ENCODE measurements at places on chromosomes 5 and 9.

DNA sequence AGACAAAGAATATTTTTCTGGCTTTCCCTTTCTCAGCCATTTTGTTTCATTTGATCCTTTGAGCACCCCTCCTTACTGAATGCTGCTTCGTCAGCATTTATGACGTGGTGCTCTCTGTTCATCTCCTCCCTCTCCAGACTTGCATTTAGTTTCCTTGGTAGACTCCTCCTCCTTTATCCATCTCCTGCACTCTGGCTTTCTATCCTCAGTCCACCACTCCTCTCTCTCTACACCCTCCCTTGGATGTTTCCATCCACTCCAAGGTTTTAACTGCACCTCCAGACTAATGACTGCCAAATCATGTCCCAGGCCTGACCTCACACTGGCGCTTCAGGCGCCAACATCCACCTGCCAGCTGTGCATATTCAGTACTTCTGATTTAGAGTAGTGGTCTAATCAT, 245.4 kb downstream of the RAB3C start:
- DNase-seq, result no peak

DNA sequence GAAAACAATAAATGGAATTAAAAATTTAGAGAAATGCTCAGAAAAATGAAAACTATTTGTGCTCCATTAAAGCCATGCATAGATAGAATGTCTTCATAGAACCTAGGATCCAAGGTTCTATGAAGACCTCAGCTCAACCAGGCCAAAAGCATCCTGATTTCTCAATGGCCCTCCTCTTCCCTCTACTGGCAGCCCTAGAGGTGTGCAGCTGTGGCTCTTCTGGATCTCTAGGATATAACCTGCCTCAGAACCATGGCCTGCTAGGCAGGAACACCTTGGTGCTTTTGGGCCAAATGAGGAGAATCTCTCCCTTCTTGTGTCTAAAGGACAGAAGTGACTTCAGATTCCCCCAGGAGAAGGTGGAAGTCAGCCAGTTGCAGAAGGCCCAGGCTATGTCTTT, 15.1 kb downstream of the IFNA1 start:
- no peak for DNase-seq

GRCh38 chr5:10447041-10447440, 5.4 kb downstream of the ROPN1L start:
- no peak for DNase-seq

DNA sequence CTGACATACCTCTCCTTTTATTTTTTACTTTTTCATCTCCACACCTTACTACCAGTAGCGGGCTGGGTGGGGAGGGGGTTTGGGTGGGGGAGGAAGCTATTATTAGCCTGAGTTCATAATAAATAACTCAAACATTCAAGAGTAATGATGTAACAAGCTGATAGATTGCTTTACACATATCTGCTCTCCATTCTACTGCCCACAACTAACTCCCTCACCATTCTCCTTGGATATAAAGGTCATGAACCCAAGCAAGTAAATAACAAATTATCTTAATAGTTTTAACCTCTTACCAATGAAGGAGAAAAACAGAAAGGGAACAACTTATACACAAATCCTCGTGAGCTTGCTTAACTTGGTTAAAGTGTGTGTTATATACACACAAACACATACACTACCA, 15.4 kb downstream of the FBXL17 start:
- DNase-seq, result no peak

DNA sequence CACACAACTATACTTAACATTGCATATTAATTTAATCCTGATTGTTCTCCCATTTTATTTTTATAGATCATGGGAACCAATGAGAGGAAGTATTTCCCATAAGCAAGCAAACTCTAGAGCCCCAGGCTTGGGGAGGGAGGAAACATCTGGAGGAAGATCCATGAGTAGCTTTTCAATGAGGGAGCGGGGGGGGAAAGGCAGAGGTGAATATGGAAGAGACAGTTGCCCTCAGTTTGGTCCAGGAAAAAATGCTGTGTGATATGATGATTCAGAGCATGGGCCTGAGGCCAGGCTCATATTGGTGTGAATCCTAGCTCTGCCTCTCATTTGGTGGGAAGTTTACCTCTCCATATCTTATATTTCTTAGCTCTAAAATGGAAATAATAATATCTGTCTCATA, 42.2 kb upstream of the ALDOB start:
- DNase-seq, result no peak

- DNase-seq, result no peak
These were observed 71.6 kb downstream of the C5orf15 start for GRCh38 chr5:133896873-133897272.

- DNase-seq, result no peak
These were observed 6.8 kb downstream of the PIP5KL1 start for GRCh38 chr9:127923771-127924170.

DNA sequence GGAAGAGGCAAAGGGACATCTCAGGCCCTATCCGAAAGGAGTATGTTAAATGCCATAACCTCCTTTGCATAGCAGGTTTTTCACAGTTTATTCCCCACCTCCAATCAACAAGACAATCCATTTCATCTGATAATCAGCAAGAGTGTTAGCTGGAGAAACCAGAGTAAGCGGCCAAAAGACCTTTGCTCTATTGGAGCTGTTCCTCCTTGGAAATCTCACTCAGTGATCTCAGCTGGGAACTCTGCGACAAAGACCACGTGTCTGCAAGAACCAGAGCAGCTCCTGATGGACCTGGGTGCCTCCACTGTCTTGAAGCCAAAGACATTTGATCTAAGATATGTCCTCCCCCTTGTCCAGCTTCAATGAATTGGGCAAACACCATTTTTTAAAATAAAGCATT, 241.0 kb downstream of the SEC61B start:
- DNase-seq, result no peak

DNA sequence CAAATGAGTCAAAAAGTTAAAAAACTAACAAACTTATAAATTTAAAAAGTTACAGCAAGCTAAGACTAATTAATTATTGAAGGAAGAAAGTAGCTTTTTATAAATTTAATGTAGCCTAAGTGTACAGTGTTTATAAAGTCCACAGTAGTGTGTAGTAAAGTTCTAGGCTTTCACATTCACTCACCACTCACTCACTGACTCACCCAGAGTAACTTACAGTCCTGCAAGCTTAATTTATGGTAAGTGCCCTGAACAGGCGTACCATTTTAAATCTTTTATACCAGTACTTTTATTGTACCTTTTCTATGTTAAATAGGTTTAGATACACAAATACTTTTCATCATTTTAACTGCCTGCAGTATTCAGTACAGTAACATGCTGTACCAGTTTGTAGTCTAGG, 80.0 kb upstream of the C9orf72 start:
- no peak for DNase-seq

GRCh38 chr5:67873935-67874334, 341.6 kb upstream of the PIK3R1 start:
- no peak for DNase-seq

- no peak for DNase-seq
These were observed 177.4 kb downstream of the NTRK2 start for GRCh38 chr9:84846906-84847305.

DNA sequence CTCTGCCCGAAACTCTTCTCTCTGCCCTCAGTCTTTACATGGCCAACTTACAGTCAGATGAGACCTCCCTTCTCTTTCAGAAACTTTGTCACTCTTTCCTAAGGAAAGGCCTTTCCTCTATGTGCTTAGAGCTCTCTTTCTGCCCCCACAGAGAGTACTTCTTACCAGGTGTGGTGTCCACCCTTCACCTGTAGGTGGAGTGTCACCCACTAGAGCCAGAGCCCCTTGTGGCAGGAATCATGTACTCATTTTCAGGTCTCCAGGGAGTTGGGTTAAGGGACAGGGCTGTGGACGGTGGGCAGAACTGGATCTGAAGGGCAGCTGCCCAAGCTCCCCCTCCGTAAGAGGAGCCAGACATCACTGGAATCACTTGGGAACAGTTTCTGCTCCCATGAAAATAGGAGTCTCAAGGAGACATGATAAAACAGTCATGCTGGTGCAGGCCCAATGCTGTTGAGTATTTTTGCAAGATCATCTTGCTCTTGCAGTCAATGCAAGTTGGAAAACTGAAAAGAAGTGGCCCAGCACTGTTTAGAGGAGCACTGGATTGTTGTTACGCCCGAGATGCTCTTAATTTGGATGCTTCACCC, 436.7 kb downstream of the ZSWIM6 start:
- DNase-seq, result no peak

GRCh38 chr5:157172403-157172802, 6.3 kb upstream of the GARIN3 start:
- no peak for DNase-seq

DNA sequence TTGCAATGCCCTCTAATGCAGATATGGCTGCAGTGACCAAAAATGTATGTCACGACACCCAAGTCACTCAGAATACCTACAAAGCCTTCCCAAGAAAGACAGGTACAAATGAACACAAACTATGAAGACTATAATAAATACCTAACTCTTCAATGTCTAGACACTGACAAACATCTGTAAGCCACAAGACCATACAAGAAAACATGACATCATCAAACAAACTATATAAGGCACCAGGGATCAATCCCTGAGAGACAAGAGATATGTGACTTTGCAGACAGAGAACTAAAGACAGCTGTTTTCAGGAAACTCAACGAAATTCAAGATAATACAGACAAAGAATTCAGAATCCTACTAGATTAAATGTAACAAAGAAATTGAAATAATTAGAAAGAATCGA, 603.7 kb downstream of the CDH9 start:
- DNase-seq, result no peak

- no peak for DNase-seq
These were observed 662.4 kb upstream of the PTPRD start for GRCh38 chr9:11275158-11275695.

DNA sequence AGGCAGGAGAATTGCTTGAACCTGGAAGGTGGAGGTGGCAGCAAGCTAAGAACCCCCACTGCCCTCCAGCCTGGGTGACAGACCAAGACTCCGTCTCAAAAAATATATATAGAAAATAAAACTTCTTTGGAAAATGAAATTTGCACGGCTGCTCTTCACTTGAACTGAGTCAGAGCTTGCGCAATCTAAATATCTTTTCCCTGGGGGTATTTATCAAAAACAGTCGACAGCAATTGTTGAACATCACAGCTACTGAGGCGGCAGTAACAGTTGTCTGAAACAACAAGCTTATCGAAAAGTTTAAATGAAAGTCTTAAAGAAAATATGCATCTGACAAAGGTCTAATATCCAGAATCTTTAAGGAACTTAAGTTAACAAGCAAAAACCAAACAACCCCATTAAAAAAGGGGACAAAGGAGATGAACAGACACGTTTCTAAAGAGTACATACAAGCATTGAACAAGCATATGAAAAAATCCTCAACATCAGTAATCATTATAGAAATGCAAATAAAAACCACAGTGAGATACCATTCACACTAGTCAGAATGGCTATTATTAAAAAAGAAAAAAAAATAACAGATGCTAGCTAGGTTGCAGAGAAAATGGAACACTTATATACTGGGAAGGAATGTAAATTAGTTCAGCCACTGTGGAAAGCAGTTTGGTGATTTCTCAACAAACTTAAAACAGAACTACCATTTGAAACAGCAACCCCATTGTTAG, 153.6 kb upstream of the CDH9 start:
- no peak for DNase-seq
